Kasumi-1 (cell line): ENCODE measurements at places on chromosomes 11 and 22.
A peak's percentile ranks its signal among the peaks of the same experiment; 100 is the strongest.

DNA sequence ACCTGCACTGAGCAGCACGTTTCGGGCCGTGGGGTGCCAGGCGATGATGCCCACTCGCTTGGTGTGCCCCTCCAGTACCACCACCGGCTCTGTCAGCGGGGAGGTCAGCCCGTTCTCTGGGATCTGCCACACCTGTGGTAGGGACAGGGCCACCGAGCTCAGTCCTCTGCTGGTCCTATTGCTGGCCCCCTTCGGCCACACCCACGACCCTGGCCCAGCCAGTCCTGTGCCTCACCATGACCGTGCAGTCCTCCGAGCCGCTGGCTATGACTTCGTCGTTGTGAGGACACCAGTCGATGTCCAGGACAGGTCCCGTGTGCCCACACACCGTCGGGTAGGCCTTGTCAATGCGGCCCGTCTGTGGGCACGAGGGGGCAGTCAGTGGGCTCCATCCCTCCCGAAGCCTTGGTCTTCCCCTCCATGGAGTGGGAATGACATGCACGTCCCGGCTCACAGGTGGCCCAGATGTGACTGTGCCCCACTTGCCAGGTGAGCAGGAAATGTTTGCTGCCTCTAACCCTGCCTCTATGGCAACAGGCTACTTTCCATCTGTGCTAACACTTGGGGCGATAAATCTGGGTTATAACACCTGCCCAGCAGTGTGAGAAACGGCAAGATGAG, 1.4 kb downstream of the CORO1B start:
- DNase-seq = no peak

DNA sequence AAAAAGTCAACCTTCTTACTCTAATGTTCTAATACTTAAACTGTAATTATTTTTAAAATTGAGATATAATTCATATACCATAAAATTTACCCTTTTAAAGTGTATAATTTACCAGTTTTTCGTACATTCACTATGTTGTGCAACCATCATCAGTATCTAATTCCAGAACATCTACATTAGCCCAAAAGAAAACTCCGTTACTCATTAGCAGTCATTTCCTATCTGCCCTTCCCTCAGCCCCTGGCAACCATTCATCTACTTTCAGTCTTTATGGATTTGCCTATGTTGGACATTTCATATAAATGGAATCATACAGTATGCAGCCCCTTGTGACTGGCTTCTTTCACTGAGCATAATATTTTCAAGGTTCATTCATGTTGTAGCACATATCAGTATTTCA, 22.2 kb downstream of the SGSM3 start:
- no peak for DNase-seq

DNA sequence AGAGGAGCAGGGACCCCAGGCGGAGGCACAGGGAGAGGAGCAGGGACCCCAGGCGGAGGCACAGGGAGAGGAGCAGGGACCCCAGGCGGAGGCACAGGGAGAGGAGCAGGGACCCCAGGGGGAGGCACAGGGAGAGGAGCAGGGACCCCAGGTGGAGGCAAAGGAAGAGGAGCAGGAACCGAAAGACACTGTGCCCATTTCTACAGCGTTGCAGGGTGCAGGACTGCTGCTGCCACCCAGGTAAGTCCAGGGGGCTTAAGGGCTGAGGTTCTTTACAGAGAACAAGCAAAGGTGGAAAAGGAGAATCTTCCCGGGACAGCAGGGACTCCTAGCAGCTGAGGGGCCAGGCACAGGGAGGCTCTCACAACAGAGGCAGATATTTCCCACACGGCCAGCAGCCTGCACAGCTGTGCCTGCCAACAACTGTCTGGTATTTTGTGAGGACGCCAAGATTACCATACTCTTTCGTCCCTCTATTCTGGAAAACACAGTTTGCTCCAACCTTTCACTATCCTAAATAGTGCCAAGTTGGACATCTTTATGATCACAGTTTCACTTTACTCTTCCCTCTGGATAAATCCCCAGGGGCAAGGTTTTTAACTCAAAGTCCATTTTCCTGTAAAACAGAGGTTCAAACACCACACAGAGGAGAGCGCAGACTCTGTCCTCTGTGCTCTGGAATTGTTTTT, 39.4 kb downstream of the SHANK2 start:
- no peak for DNase-seq

DNA sequence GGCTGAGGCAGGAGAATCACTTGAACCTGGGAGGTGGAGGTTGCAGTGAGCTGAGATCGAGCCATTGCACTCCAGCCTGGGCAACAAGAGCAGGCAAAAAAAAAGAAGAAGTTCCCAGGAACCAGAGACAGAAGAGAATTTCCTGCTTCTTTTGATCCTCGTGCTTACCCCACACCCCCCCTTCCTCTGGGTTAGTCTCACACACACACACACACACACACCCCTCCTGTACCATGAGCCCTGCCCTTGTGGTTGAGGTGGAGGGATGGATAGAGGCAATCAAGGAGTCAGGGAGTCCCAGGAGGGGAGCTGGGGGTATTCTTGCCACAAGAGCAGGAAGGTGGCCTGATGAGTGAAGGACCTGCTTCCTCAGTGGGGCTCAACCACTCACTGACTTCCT, 4.1 kb upstream of the UBE2L6 start:
- peak; percentile 87 for DNase-seq

GRCh38 chr22:43928468-43928867, 4.9 kb downstream of the PNPLA3 start:
- DNase-seq = no peak

DNA sequence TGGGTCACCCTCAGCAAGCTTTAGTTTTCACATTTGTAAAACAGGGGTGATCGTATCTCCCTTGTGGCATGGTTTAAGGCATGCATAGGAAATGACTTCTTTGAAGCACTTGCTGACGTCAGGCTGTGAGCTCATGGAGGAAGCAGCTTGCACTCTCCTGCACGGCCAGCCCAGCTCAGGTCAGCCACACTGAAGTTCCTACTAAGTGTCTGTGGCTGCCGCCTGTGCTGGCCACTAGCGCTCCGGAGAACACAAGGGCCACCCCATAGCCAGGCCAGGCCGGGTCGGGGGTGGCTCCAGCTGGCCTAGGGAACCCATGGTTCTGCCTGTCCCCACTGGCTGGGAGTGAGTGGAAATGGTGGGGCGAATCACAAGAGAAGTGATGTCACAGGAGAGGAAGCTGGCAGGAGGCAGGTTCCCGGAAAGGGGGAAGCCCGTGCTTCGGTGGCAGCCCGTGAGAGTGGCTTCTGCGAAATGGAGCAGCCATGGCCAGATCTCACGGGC, 28.2 kb downstream of the KCTD17 start:
- DNase-seq = no peak

GRCh38 chr11:6238902-6239301, at the start of gene CNGA4:
CNGA4 (plus strand) TSS chr11:6239089; CDS start chr11:6239207, 118 bp downstream.
- DNase-seq = no peak

DNA sequence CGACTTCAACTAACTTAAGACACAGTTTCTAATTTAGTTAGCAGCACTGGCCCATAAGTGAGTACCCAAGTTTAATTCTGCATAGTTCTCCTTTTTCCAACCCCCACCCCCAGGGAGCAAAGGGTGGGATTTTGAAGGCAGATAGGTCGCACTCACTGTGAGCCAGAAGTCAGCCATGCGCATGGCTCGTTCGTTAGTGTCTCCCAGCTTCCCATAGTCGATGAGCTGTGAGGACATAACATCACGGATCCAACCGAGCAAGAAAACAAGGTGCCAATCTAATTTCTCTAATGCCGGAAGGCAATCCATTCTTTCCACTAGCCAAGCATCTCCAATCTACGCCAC, 577 bp downstream of the MRPL17 start:
- DNase-seq = no peak

DNA sequence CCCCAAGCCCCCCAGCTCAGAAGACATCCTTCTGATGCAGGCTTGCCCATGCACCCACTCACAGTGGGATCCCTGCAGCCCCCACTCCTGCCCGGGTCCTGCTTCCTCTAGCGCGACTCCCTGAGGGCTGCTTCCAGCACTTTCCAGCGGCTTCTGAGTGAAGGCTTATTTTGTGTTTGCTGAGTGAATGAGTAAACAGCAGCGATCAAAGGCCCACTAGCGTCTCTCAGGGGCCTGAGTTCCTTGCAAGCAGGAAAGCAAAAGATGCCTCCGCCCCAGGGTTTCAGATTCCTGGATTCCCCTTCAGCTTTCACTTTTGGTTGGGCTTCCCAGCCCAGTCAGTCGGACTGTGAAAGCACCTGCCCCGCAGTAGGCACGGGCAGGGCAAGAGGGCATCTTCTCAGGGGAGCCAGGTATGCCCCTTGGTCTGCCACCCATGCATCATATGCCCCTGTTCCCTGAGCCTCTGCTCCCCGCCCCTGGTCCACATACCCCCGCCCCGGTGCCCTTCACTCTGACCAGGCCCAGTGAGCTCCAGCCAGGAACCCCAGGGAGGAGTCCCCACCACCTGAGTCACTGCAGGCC, 9.2 kb downstream of the FADD start:
- no peak for DNase-seq

DNA sequence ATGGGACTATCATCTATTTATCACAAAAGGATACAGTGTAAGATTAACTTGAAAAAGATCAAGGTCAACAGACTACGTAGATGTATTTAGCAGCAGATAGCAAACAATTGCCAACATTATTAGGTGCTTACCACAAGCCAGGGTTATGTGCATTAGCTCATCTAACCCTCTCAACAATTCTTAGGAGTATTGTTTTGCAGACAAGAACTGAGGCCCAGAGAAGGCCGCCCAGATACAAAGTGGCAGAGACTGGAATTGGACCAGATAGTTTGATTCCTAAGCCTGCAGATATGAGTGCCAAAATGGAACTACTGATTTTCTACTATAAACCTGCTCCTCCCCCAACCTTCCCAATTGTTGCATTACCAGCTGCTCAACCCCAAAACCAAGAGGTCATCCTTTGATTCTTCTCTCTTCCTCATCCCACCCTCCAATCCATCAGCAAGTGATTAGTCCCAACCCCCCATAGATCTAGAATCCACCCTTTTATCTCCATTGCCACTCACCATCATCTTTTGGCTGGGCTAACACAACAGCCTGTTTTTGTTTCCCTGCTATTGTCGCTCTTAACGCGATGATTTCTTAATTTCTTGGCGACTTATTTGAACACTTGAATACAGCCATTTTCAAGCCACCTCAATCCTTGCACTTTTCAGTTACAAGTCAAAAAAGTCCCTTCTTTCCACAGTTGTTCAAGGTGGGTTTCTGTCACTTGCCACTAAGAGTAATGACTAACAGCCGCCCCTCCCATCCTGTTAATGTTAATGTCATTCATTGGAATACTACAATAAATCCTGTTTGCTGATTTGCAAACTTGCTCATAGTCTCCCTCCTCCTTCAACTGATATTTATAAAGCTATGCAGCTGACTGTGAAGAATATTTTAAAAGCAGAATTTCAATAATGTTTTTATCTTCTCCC, 2.7 kb downstream of the TMEM123 start:
- no peak for DNase-seq

DNA sequence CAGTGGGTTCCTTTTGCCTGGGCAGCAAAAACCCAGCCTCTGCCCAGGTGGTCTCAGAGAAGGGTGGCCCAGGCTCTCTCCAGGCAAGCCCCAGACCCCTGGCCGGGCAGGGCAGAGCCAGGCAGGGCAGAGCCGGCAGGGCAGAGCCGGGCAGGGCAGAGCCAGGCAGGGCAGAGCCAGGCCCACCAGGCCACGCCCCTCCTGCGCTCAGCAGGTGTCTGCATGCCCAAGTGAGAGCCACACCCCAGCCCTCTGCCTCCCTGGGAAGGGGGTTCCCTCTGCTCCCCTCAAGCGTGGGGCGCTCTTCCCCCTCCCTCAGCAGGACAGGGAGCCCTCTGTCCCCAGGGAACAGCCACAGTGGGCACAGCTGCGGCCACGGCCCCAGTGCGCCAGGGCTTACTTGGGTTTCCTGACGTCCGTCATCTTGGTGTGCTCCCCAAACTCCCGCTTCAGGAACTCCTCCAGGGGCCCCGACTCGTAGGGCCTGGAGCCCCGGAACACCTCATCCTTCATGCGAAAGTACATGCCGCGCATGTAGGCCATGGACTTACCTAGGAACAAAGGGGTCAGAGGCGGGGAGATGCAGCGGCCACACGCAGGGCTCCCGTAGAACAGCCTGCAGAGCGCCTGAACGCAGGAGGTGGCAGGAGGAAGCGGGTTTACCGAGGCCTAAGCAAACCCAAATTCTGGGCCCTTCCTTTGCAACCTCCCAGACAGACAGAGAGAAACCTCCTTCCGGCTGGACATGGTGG, 10.1 kb upstream of the BAIAP2L2 start:
- DNase-seq = no peak

DNA sequence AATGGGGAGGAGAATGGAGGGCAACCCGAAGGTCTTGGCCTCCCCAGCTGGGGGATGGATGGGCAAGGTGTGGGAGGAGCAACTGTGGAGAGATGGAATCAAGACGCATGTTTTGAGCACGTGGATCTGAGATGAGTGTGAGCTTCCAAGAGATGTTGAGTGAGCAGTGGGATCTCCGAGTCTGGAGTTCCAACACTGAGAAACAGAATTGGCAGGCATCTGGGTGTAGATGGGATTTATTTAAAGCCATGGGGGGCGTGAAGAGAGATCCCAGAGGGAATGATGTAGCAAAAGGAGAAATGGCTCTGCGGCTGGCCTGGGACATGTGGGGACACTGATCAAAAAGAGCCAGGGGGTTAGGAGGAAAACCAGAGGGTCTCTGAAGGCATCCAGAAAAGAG, 95.6 kb downstream of the KIAA1671 start:
- no peak for DNase-seq

DNA sequence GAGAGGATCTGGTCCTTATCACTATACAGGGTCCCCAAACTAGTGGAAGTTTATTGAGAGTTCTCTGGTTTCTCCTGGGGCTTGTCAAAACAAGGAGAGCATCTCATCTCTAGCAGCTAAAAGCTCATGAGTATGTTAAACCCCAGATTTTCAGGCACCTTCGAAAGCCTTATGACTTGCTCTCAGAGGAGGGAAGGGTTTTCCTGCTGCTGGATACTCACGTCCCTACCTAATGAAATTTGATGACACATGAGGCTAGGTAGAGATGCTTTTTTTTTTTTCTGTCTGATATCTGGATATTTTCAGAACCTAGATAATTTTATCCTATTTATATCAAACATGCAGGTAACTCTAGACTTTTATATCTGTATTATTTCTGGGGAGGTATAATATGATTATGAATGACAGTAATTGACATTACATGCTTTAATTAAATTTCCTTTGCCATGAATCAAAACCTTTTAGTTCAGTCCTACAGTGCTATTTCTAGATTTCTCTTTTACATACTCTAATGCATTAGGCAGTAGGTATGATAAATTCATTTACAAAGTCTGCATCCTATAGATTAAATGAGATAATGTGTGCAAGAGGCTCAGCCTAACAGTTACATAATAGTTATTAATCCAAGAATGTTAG, 73.9 kb downstream of the PARVA start:
- no peak for DNase-seq

DNA sequence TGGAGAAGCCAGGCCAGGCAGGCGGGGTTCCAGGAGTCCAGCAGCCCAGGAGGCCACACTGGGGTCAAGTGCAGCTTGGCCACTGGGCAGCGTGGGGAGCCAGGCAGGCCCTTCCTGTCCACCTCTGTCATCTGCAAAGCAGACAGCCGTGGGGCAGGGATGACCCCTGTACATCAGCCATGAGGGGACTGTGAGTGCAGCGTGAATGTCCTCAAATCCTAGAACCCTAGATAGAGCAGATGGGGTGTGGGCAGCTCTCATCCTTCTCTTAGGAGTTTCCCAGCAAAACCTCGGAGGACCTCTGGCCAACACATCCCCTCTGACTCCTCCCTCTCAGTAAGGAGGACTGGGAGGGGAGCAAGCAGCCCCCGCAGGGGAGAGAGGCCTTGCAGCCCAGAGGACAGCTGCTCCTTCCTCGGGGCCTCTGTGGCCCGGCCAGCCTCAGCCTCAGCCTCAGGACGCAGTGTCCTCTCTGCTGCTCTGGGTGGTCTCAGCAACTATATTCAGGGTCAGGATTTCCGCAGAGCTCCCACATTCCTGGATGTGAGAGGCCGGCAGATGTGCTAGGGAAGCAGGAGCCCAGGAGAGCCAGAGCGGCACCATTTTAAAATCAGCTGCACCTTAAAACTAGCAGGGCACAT, 820.5 kb downstream of the BRD1 start:
- DNase-seq = no peak
